Endothelial cell (in vitro differentiated cells): ENCODE measurements at places on chromosomes 2 and 18.

DNA sequence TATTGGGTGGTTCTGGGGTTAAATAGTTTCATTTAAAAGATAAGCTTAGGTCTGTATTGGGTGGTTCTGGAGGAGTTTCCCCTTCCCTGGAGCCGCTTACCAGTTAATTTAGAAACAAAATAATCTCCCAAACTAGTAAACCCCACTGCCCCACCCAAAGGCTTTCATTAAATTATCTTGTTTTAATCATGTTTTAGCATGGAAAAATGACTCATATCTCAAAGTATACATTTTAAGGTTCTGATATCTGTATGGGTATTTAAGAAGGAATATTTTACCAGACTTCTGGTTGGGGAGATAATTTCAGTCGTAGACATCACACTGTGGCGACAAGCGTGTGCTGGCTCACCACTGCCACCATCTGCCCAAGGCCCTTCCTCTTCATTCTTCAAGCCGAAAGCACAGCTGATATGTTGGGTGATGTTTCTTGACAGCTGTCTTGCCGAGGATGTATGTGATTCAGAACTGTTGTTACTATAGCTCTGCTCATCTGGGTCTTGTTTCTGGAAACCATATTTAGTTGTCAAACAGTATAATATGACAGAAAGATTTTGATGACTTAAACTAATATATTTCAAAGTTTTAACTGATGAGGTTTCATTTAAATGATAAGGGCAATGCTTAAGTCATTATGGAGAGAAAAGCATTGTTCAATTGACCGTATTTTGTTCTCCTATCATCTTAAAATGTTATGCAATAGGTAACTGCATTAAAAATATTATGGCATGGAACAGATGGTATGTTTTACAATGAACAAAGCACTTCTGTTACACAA is 5.1 kb downstream of the FIGLA start:
- peak; percentile 40 for DNase-seq

- no peak for DNase-seq
Observed at GRCh38 chr2:102001767-102002142, 10.0 kb downstream of the IL1R2 start.

- DNase-seq, result no peak
Observed at GRCh38 chr18:4102901-4103300, 352.2 kb downstream of the DLGAP1 start.

- DNase-seq, result no peak
Observed at GRCh38 chr18:61290616-61291015, 42.6 kb upstream of the CDH20 start.

DNA sequence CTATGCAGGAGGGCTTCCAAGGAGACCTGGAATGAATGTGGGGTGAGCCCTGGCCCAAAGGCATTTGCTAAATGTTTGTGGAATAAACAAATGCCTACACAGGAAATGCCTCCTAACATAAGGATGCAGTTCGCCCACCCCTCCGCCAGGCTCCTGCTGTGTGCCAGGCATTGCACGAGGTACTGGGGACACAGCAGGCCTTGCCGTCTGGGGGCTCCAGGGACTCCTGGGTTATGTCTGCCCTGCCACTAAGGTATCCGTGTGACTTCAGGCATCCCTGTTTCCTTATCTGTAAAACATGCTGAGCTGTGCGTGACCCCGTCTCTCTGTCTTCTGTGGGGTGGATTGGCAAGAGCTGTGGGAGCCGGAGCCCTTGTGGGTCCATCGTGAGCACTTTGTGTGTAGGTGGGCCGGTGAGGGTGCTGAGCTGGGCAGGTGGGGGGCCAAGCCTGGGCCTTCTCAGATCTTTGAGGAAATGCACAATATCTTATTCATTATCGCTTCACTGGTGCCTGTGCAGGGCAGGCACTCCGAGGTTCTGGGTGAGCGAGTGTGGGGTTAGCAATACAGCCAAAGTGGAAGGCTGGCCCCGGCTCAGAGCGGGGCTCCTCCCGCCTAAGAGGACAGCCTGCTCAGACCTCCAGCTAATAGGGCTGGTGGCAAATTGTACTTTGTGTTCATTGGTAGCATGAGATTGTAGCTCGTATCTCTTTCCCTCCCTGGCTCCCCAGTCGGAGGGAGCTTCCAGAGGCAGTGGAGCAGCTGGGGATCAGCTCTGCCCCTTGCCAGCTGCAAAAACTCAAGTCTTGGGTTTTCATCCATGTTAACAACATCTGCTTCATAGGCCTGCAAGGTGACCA is 126.8 kb downstream of the GLI2 start:
- DNase-seq, result no peak
